Progenitor cell of endocrine pancreas (in vitro differentiated cells): ENCODE measurements at places on chromosomes 7 and 10. TPM values are rescaled to one million over a fixed set of nuclear protein-coding genes. Genes with fewer than 3 reads are reported as not detected.

DNA sequence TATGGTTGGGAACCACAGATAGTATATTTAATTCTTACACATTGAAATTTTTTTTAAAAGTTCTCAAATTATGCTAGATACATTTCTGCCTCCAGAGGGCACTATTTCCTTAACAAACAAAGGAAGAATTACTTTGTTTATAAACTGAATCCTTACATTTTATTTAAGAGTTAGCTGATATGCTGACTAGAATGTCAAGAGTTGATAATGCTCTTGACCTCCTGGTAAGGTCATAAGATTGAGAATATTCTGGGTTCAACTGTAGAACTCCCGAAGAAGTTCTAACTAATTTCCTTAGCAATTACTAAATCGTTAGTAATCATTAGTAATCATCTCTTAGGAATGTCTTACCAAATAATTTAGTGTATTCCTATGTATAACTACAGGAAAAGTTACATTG lies 95.3 kb upstream of the CYP26C1 start:
- H3K4me1 ChIP-seq, result no peaks in the 10 kb centered on the region
- peaks cover 3% of the 10 kb centered on the region for H3K36me3 ChIP-seq
- H3K27ac ChIP-seq, result no peak overlapping the region
- no peak overlapping the region for H3K4me3 ChIP-seq

- H3K27me3 ChIP-seq, result peaks cover 80% of the 10 kb centered on the region
- peaks cover 3% of the 10 kb centered on the region for H3K4me1 ChIP-seq
- no peak overlapping the region for H3K27ac ChIP-seq
- no peak overlapping the region for H3K4me3 ChIP-seq
- no peaks in the 10 kb centered on the region for H3K36me3 ChIP-seq
Observed at GRCh38 chr10:8187171-8187666, 132.7 kb downstream of the GATA3 start.

Gene FZD1
- total RNA-seq, result 11.8 and 12.0 TPM in 2 replicates

Gene SPDYE1
- total RNA-seq, result not detected in 2 replicates

Gene CYP2C19
- 0.42 TPM in 1 of 2 replicates, not detected in the other for total RNA-seq

GRCh38 chr7:121608785-121609184 lies 212.7 kb upstream of the FAM3C start:
- H3K4me3 ChIP-seq, result no peak overlapping the region
- H3K27ac ChIP-seq, result no peak overlapping the region
- peaks cover 24% of the 10 kb centered on the region for H3K4me1 ChIP-seq
- H3K27me3 ChIP-seq, result no peaks in the 10 kb centered on the region
- H3K36me3 ChIP-seq, result no peaks in the 10 kb centered on the region

DNA sequence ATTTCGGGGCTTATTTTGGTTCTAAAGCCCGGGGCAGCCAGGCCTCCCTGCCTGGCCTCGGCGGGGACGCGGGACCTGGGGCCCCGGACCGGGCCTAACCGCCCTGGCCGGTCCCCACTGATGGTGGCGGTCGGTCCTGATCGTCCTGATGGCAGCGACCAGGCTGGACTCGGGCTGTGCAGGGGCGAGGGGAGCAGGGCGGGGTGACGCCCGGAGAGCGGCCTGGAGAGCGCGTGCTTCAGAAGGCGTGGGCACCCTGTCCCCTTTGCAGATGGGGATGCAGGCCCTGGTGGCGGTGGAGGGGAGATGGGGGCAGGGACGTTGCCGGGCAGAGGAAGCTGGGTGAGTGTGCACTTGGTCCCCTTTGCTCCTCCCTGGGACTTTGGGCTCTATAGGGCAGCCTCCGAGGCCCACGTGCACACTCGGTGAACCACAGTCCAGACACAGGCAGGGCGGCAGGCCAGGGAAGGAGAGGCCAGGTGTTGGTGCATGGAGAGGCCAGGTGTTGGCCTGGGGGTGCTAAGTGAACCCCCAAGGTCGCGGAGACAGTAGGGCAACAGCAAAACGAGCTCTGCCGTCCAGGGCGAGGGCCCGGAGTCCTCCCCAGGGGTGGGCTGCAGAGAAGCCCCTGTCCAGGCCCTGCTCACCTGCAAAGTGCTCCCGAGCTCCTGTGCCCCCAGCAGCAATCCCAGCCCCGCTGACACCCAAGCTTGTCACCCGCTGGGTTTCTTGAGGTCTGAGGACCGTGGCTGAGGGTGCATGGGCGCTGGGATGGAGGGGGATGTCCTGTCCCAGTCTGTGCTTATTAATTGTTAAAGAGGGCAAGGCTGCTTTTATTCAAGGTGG lies 42.4 kb upstream of the FAM20C start:
- H3K27ac ChIP-seq, result peak overlapping the region; percentile 99
- DNase-seq, result peak; percentile 24
- peaks cover under 1% of the 10 kb centered on the region for H3K27me3 ChIP-seq
- H3K4me3 ChIP-seq, result peak overlapping the region; percentile 92
- H3K36me3 ChIP-seq, result peaks cover 9% of the 10 kb centered on the region

GRCh38 chr7:106893591-106893990 lies 28.5 kb downstream of the PIK3CG start:
- no peaks in the 10 kb centered on the region for H3K27me3 ChIP-seq
- H3K4me1 ChIP-seq, result no peaks in the 10 kb centered on the region
- no peaks in the 10 kb centered on the region for H3K36me3 ChIP-seq
- no peak overlapping the region for H3K27ac ChIP-seq
- H3K4me3 ChIP-seq, result no peak overlapping the region
